ENCODE measurements at places on chromosomes 2 and 18. TPM values are rescaled to one million over a fixed set of nuclear protein-coding genes. Genes with fewer than 3 reads are reported as not detected.

DNA sequence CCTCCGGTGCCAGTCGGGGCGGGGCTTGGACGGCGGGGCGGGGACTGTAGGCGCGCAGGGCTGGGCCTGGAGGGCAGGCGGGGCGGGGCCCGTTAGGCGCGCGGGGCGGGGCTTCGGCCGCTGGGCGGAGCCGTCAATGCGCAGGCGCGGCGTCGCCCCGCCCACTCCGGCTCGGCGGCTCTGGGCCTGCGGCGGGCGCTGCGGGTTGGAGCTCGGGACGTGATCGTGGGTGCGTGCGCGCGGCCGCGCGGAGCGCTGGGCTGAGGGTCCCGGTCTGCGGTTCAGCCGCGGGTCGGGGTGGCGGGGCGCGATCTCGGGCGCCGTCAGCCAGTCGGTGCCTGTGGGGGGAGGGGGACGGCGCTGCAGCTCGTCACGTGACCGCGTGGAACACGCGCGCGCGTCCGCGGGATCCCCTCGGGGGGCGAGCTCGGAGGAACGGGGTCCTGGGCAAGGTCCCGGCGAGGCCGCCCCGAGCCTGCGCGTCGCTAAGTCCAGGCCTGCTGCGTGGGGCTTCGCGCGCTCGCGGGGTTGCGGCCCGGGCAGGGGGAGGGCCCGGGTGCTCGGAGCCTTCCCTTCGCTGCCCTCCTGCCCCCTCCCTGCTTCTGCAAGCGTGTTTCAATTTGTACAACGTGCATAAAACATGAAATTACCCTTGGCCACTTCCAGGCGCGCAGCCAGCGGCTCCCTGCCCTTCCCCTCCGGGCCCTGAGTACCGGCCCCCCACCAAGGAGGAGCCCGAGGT, at the start of gene D2HGDH:
Gene D2HGDH (plus strand): TSS at position 164 of the 742 bp plus-strand sequence. CDS start 595 bp downstream, outside the sequence.
- H3K36me3 ChIP-seq, result no peaks in the 10 kb centered on the region
- no peaks in the 10 kb centered on the region for H3K27me3 ChIP-seq
- peak; percentile 86 for DNase-seq
- peak within 1 kb of the TSS; percentile 78 for H3K4me3 ChIP-seq

DNA sequence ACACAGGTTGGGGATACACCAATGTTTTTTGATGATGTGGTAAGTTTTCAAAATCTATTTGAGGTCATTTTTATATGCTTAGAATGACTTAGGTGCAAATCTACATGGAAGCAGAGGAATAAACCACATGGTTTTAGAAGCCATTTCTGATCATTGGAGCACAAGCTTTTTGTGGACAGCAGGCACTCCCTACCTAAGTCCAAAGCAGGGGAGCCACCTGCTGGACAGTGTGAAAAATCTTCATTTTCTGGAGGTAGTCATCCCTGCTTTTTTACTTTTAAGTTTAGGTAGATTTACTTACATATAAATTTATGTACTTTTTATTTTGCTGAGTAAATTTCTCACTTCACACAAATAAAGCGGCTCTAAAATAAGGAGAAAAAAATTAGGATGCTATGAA, 323.2 kb downstream of the PLCL1 start:
- no peaks in the 10 kb centered on the region for H3K36me3 ChIP-seq
- H3K4me1 ChIP-seq, result no peaks in the 10 kb centered on the region
- H3K4me3 ChIP-seq, result no peak overlapping the region

DNA sequence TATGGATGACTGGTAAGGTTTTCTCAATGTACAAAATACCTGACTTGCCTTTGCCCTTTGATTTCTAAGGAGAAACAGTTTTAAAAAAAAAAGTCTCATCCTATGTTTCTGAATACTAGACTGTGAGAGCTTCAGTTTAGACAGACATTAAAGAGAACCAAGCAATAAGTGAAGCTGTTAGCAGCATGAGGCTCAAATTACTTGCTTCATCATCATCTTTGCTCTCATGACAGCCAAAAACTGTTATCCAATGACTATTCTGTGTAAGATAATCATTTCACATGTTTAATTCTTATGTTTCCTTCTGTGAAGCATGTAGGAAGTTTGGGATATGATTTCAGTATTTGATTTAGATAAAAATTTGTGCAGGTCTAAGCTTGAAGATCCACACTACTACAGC, 129.2 kb downstream of the COMMD1 start:
- no peak overlapping the region for H3K27ac ChIP-seq
- H3K27me3 ChIP-seq, result no peaks in the 10 kb centered on the region
- H3K36me3 ChIP-seq, result no peaks in the 10 kb centered on the region
- H3K4me1 ChIP-seq, result peaks cover 11% of the 10 kb centered on the region

DNA sequence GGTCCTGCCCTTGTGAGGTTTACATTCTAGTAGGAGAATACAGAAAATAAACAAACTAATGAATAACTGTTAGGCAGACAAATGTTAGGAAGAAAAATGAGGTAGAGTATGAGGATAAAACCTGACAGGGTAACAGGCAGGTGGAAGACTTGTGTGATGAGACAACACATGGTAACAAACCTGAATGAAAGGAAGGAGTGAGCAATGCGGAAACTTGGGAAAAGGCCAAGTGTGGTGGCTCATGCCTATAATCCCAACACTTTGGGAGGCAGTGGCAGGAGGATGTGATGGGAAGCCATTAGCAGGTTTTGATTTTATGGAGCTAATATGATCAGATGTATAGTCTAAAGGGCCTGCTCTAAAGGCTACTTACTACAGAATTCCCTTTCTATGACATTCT, 74.2 kb downstream of the INO80D start:
- peaks cover 8% of the 10 kb centered on the region for H3K4me1 ChIP-seq
- no peak overlapping the region for H3K4me3 ChIP-seq
- peaks cover 19% of the 10 kb centered on the region for H3K36me3 ChIP-seq
- DNase-seq, result peak; percentile 72

DNA sequence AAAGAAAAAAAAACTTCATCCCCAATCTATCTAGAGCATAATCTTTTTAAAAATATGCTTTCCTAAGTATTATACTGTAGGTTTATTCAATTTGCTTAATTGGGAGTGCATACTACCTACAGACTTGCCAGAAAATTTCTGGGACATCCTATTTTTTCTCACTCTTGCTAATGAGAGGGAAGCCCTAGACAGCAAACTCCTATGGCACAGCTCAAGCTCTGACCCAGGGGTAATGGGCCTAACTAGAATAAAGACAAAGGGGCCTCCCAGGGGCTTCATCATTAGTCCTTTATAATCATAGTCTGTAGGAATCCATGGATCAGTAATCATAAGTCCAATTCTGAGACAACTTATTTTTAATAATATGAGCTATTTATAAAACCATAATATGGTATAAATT, 142.6 kb upstream of the ITGA4 start:
- no peaks in the 10 kb centered on the region for H3K36me3 ChIP-seq
- H3K4me3 ChIP-seq, result no peak overlapping the region
- no peaks in the 10 kb centered on the region for H3K27me3 ChIP-seq
- no peaks in the 10 kb centered on the region for H3K4me1 ChIP-seq

CNTNAP5 gene
- not detected for total RNA-seq

PLB1 gene
- total RNA-seq, result 1.3 TPM

KCNG2 gene
- total RNA-seq, result not detected

TMEM247 gene
- not detected for total RNA-seq

Data from PC-3 (cell line).